Thyroid gland (tissue), 4 donors: ENCODE measurements at places on chromosomes 4 and X. TPM values are rescaled to one million over a fixed set of nuclear protein-coding genes. Genes with fewer than 3 reads are reported as not detected.

ZFP42 gene
- total RNA-seq, result not detected

GRCh38 chr4:845233-845835, 19.4 kb upstream of the CPLX1 start:
- no peak overlapping the region for H3K27ac ChIP-seq
- no peaks in the 10 kb centered on the region for H3K27me3 ChIP-seq
- peaks cover 16% of the 10 kb centered on the region for H3K36me3 ChIP-seq
- no peak for DNase-seq
- H3K4me1 ChIP-seq, result no peaks in the 10 kb centered on the region

- no peaks in the 10 kb centered on the region for H3K36me3 ChIP-seq
- no peak for DNase-seq
- H3K27me3 ChIP-seq, result no peaks in the 10 kb centered on the region
- no peak overlapping the region for H3K27ac ChIP-seq
- H3K4me3 ChIP-seq, result no peak overlapping the region
- H3K4me1 ChIP-seq, result no peaks in the 10 kb centered on the region
These were observed 25.5 kb upstream of the NXT2 start for GRCh38 chrX:109511113-109511512.

DNA sequence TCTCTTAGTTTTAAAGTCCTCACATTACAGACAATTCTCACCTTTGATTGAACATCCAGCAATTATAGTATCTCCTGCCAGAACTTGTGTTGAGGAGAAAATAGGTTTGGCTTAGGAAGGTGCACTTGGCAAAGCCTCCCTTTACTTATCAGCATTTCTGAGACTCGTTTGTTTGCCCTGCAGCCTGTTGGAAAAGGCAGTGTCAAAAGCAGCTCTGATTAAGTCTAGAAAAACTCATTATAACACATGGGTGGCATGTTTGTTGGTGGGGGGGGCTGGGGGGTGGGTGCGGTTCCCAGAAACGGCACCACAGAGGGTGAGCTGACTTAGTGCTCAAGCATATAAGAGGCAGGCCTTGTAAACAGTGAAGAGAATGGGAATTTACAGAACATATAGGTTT, 21.7 kb upstream of the PUDP start:
- no peak overlapping the region for H3K4me3 ChIP-seq
- no peaks in the 10 kb centered on the region for H3K27me3 ChIP-seq
- H3K4me1 ChIP-seq, result no peaks in the 10 kb centered on the region
- no peaks in the 10 kb centered on the region for H3K36me3 ChIP-seq
- no peak overlapping the region for H3K27ac ChIP-seq

CHRDL1 gene
- 75.8 TPM for total RNA-seq

- no peaks in the 10 kb centered on the region for H3K27me3 ChIP-seq
- H3K36me3 ChIP-seq, result peaks cover 12% of the 10 kb centered on the region
- H3K27ac ChIP-seq, result peak overlapping the region; percentile 27
- DNase-seq, result no peak
These were observed 27.4 kb downstream of the HOPX start for GRCh38 chr4:56653461-56654237.

- H3K27ac ChIP-seq, result peak overlapping the region; percentile 65
- DNase-seq, result peak; percentile 32
- H3K27me3 ChIP-seq, result no peaks in the 10 kb centered on the region
- peaks cover 24% of the 10 kb centered on the region for H3K4me1 ChIP-seq
- no peaks in the 10 kb centered on the region for H3K36me3 ChIP-seq
- peak overlapping the region; percentile 54 for H3K4me3 ChIP-seq
These were observed 807 bp downstream of the SEL1L3 start for GRCh38 chr4:25861951-25862410.

AFF2 gene
- 3.7 TPM for total RNA-seq

PPP3CA gene
- 45.8 TPM for total RNA-seq

TMPRSS11B gene
- not detected for total RNA-seq

DNA sequence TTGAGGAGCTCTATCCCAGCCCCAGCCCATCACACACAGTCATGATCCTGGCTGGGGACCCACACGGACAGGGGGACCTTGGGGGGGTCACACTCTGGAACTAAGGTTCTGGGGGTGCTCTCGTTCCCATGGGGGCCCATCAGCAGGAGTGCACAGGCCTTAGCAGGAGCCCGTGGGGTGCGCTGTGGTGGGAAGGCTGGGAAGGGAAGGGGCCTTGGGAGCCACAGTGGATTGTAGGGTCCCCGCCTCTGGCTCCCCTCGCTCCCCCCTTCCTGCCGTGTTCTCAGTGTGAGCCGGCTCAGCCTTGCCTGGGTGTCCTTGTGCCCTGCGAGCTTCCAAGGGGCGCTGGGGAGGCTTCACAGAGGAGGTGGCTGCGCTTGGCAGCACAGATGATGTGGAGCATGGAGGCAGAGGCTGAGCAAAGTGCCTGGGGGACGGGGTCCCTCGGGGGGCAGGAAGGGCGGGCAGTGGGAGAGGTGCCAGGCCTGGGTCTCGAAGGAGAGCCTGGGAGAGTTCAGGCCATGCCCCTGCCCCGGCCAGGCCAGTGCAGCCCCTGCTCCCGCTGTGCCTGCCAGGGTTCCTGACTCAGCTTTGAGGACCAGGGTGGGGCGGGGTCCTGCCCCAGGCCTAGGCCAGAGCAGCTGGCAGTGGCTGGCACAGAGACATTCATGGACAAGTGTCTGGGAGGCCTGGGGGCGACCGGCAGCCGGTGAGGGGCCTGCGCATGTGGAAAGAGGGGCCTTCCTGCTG, 5.5 kb upstream of the HGFAC start:
- no peak overlapping the region for H3K27ac ChIP-seq
- H3K27me3 ChIP-seq, result no peaks in the 10 kb centered on the region
- H3K4me3 ChIP-seq, result no peak overlapping the region
- no peak for DNase-seq

DNA sequence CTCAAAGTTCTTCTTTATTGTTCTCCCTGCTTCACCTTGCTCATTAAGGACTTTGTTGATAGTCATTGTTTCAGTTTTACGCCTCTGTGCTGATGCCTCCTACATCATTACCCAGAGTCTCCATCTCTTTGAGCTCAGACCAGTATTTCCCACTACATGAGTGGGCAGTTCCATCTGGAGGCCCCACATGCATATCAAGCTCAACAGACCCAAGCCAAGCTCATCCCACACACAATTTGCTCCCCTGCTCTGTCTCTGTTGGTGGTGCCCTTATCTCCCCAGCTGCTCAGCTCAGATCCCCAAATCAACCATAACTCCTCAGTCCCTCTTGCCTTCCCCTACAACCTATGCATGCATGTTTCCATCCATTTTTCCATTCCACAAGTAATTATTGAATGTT, 85.1 kb upstream of the EFNB1 start:
- no peak for DNase-seq
- H3K27ac ChIP-seq, result no peak overlapping the region
- H3K4me3 ChIP-seq, result no peak overlapping the region
- H3K27me3 ChIP-seq, result no peaks in the 10 kb centered on the region
- no peaks in the 10 kb centered on the region for H3K4me1 ChIP-seq
- H3K36me3 ChIP-seq, result no peaks in the 10 kb centered on the region

GRCh38 chr4:121269001-121269400, 104.9 kb upstream of the TNIP3 start:
- no peak for DNase-seq
- H3K36me3 ChIP-seq, result no peaks in the 10 kb centered on the region
- no peaks in the 10 kb centered on the region for H3K27me3 ChIP-seq
- no peaks in the 10 kb centered on the region for H3K4me1 ChIP-seq
- H3K27ac ChIP-seq, result no peak overlapping the region
- no peak overlapping the region for H3K4me3 ChIP-seq

DNA sequence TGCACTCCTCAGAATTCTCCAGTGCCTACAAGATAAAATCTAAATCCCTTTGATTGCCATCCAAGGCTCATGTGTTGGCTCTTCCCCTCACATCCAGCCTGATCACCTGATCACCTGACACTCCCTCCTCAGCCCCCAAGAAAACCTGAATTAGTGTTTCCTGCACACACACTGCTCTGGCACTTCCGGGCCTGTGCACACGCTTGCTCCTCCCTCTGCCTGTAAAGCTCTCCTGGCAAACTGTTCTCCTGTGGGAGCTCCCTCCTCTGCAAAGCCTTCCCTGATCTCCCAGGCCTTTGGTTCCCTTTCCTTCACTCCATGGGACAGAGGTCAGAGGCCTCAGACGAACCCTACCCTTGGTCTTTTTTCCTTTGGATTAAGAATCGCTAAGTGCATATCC, 19.9 kb downstream of the PHKA2 start:
- no peak for DNase-seq
- H3K36me3 ChIP-seq, result no peaks in the 10 kb centered on the region
- H3K4me3 ChIP-seq, result no peak overlapping the region
- no peak overlapping the region for H3K27ac ChIP-seq
- no peaks in the 10 kb centered on the region for H3K4me1 ChIP-seq
- no peaks in the 10 kb centered on the region for H3K27me3 ChIP-seq

GRCh38 chr4:127856813-127857447, 23.8 kb upstream of the PLK4 start:
- H3K27ac ChIP-seq, result no peak overlapping the region
- H3K36me3 ChIP-seq, result no peaks in the 10 kb centered on the region
- DNase-seq, result peak; percentile 11
- H3K4me1 ChIP-seq, result peaks cover 5% of the 10 kb centered on the region

HOPX gene
- total RNA-seq, result 271 TPM

DNA sequence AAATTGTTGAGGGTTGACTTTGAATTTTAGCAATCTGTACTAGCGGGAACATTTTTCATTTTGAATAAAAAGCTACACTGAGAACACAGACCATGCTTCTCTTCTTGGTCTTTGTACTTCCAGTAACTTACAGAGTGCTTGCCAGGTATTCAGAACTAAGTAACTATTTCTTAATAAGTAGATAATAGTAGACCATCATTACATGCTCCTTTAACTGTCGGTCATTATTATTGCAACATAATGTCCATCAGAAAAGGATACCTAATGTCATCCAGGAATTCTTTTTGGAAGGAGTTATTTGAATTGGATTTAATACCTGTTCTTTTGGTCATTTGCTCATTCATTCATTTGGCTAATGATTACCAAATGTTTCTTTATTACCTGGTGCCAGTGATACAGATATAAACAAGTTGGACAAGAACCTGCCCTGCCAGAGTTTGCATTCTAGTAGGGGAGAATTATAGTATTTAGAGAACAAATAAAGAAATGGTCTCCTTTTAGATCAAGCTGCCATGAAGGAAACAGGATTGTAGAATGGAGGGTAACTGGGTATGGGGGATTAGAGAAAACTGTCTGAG, 32.7 kb downstream of the CWH43 start:
- no peak overlapping the region for H3K4me3 ChIP-seq
- no peaks in the 10 kb centered on the region for H3K4me1 ChIP-seq
- DNase-seq, result no peak
- no peaks in the 10 kb centered on the region for H3K27me3 ChIP-seq
- H3K27ac ChIP-seq, result no peak overlapping the region
- H3K36me3 ChIP-seq, result no peaks in the 10 kb centered on the region
